Epithelial cell of esophagus (primary cell): ENCODE measurements at places on chromosomes 13 and 19.
A peak's percentile ranks its signal among the peaks of the same experiment; 100 is the strongest.

DNA sequence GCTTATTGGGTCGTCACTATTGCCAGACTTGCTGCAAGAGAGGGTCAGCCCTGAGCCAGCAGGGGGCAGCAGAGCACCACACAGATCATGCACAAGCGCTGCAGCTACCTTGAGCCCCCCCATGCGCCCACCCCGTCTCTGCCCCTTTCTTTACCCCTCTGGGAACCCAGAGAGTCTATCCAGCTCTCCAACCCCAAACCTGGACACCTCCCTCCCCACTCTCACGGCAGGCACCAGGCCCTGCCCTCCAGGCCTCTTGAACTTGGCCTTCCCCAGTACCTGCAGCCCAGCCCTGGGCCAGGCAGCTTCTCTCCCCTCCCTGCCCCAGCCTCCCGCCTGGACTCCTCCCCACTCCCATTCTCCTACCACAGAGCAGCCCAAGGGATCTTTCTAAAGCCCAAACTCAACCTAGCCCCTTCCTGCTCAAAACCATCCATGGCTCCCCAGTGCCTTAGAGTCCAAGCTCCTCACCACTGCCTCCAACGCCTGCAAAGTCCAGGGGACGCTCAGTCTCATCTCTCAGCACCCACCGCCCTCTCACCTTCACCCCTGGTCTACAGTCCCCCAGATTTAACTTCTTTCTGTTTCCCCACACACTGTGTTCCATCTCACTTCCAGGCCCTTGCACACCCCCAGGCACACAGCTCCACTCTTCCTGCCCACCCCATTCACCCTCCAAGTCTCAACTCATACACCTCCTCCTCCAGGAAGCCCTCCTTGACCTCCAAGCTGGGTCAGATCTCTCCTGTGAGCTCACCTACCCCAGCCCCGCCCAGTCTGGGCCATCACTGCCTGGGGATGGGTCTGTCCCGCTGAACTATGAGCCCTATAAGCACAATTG is 9.4 kb upstream of the CEACAM16 start:
- DNase-seq: peak; percentile 76

DNA sequence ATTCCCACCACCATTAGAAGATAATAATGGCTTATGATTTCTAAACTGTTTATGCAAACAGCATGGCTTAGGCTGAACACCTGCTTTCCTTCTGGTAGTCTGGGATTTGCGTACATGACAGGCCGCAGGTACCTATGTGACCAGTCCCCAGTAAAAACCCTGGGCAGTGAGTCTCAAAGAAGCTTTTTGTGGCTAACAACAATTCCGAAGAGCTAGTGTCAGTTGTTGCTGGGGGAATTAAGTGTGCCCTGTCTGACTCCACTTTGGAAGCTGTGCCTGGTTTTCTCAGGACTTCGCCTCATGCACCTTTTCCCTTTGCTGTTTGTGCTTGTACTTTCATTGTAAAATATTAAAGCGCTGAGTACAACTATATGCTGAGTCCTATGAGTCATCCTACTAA is 250.2 kb upstream of the MIR17HG start:
- DNase-seq: no peak

DNA sequence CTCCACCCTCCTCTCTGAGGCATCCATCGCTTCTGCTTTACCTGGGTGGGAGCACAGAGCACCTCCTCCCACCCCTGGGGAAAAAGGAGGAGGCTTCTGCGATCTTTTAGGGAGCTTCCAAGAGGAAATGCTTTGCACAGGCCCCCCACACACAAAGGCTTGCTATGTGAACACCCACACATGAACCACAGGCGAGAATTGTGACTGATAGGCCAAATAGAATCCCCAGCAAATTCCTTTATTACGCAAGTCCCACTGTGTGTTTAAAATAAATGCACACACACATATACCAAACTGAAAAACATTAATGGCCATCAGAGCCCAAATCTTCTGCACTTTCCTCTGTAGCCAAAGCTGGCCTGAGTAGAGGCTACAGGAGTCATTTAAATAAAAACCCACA is 50.6 kb downstream of the HSPH1 start:
- peak; percentile 23 for DNase-seq

DNA sequence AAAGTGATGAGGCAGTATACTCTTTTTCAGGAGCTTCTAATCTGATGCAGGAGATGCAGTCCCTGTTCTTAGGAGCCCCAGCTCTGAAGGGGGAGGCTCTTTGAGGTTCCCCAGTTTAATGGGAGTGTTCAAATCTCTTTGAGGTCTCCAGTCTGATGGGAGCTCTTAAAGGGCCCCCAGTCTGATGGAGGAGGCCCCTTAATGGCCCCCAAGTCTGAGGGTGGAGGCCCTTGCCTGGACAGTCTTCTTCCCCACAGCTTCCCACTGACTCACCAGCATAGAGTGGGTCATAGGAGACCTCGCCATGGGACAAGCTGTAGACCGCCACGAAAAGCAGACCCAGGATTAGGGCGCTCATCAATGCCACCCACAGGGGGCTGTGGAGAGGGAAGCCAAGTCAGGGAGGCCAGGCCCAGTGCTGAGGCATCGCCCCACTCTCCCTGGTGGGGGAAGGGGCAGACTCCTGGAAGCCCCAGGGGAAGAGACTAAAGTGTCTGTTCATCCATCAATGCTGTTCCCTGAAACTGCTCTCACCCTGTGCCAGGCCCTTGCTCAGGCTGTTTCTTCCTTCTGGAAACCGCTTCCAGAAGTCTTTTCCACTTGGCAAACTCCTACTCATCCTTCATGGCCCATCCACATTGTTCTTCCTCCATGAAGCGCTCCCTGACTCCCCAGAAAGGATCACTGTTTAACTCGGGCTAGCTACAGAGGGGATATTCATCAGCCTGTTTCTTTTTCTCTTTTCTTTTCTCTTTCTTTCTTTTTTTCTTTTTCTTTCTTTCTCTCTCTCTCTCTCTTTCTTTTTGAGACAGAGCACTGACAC is 2.1 kb downstream of the TM6SF2 start:
- DNase-seq: no peak

DNA sequence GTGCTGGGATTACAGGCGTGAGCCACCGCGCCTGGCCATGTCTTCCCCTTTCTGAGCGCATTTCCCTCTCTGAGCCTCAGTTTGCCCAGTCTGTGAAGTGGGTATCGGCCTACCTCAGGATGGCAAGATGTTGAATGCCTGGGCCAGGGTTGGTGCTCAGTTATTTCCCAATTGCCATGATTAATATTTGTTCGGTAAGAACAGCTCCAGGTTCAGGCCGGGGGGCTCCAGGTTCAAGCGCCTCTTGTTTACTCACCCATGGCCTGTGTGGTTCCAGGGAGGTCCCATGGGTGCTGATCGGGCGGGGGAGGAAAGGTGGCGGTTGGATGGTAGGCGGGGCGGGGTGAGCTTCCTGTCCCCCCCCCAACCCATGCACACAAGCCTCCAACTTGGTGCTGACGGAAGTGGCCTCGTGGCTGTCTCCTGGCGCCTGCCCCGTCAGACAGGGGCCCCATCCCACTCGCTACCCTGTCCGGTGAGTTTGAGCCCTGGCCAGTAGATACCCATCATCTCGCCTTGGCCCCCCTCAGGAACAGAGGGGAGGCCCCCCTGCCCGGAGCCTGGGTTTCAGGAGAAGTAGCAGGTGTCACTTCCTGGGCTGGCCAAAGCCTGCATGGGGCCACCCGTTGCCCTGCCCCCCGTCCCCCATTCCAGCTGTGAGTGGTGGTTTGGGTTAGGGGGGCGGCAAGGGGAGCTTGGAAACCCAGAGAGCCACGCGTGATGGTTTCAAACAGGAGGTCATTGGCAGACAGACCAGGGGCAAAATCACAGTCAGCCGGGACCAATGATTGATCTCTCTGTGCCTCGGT is at the start of gene FCHO1:
FCHO1 (plus strand) TSS at position 375 of the 809 bp plus-strand sequence. CDS start 3,688 bp downstream, outside the sequence.
- no peak for DNase-seq
